ENCODE measurements at places on chromosomes 7 and 10.

- no peak for DNase-seq
Measured at GRCh38 chr10:109205929-109206585, 717.3 kb downstream of the XPNPEP1 start.

- no peak for DNase-seq
Measured at GRCh38 chr7:133625046-133625445, 372.2 kb downstream of the EXOC4 start.

- no peak for DNase-seq
Measured at GRCh38 chr7:47347346-47347745, 234.6 kb downstream of the TNS3 start.

DNA sequence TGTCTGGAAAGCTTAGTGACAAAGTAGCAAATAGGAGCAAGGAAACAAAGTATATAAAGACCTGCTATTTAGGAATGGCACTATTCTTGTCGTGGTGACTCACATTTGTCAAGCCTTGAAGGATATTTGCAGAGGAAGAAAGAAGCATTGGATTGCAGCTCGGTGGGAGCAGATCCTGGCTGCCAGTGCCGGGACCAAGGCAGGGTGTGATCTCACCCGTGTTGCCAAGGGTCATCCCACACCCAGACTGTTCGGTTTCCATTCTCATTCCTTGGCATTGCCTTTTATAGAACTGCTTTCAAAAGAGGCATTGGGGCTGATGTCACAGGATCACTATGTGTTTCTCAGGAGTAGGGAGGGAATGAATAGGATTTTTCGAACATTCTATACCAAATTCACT, 176.2 kb downstream of the GALNT17 start:
- DNase-seq = no peak

GRCh38 chr10:6151087-6151977, 51.4 kb upstream of the PFKFB3 start:
- peak; percentile 44 for DNase-seq

- DNase-seq = no peak
Measured at GRCh38 chr10:34988397-34989067, 101.6 kb downstream of the CUL2 start.

DNA sequence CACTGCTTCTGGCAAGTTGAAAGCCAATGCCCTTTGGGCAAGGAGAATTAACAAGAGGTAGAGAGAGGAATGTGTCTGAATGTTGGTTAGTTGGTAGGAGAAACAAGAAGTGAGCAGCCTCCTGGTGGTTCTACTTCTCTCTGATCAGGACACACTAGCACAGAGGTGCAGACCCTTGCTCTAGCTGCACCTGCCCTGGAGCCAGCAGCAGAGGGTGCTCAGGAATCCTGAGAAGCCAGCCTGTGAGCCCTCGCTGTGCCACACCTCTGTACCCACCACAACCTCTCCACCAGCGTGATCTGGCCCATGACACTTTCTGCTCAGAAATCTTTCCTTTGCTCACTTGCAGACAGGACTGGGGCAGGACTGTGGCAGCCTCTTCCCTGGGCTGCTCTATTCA, 364.7 kb downstream of the RPS24 start:
- no peak for DNase-seq

DNA sequence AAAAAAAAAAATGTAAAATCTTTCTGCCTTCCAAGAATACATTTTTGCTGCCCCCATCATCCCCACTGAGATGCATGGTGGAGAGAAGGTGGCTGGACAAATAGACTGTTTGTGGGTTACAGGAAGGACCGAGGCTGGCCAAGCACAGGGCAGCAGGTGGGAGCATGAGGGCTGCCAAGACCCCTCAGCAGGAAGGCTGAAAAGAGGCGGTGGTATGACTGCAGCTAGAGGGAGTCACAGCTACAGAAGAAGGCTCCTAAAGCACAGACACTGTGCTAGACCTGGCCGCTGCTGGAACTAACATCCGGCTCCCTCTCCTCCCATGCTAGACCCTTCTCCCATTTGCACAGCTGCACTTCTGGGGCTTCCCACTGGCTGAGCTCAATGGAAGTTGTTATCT, 289.6 kb downstream of the TCERG1L start:
- DNase-seq = no peak

- DNase-seq = no peak
Measured at GRCh38 chr10:59025981-59026765, 150.3 kb upstream of the PHYHIPL start.

DNA sequence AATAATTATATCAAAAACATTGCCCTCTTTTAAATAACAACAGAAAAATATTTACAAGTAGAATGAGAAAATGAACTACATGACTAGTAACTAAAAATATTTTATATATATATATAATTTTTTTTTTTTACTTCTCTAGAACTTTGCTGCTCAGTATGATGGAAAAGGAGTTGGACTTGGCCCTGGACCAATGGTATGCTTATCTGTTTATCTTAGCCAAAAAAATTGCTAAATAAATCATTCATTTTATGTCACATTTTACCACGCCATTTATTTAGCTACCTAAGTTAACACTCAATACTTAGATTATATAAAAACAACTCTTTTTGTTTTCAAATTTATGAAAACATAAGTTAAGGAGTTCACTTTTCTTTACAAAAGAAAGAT, 6.7 kb downstream of the COL1A2 start:
- DNase-seq = no peak

GRCh38 chr10:23147035-23147434, 45.1 kb upstream of the PTF1A start:
- DNase-seq = no peak

DNA sequence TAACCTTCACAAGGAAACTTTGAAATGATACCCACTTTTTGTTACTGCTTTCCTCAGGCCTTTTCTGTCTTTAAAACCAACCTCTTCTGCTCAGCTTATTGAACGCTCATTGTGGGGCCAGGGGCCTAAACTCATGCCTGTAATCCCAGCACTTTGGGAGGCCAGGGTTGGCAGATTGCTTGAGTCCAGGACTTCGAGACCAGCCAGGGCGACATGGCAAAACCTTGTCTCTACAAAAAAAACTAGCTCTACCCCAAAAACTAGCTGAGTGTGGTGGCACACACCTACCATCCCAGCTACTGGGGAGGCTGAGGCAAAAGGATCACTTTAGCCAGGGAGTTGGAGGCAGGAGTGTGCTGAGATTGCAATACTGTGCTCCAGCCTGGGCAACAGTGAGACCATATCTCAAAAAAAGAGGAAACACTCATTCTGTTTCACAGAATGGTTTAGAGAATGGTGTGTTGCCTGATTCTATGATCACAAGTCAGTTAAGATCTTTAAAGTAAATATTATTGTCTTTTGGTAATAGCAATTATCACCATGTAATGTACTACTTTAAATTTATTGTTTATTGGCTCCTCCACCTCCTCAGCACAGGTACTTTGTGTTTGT, 51.1 kb downstream of the KCTD7 start:
- DNase-seq = no peak

DNA sequence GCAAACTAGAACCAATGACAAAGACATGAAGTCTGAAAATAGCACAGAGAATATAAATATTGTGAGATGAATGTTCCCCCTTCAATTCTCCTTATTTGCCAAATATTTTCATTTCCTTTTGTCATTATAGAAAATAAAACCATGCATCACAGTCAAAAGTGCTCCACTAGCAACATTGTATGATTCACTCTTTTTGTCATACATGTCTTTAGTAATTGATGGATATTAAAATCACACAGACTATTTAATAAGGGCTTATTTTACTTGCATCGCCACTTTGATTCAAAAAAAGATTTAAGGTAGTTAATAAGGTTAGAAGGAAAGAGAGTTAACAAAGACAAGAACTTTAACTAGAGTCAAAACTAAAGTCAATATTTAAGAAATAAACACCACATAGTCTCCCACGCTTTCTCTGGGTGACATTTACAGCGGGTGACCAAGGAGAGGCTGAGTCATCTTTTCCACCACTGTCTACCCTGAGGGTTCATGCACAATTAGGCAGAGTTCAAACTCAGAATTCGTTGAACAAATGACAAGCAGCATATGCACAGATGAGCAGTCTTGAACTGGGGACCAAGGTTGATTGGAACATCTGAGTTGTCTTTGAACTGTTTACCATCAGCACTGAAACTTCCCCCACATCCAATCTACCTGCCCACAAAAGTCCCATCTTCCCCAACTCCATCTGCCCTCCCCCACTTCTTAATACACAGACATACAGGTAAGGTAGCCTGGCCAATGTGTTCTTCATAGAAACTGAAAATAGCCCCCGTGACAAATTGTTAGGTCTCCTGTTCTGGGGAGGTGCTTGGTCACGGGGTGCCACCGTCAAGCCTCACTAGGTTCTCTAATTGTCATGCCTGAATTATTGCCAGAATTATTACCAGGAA, 42.5 kb downstream of the C7orf25 start:
- peak; percentile 7 for DNase-seq

DNA sequence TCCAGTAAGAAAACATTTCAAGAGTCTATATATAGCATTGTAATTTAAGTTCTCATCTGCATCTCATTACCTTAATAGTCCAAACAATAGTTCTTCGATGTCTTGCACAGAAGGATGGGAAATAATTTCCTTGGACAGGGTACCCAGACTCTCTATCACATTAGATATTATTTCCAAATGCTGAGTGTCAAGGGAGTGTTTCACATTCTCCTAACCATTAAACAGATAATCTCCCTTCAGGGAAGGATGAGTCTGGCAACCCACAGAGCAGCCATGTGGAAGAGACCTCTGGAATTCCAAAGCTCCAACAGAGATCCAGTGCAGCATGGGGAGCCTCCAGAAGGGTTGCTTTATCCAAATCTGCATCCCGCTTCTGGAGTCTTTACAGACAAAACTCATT, 89.6 kb downstream of the FZD1 start:
- no peak for DNase-seq

DNA sequence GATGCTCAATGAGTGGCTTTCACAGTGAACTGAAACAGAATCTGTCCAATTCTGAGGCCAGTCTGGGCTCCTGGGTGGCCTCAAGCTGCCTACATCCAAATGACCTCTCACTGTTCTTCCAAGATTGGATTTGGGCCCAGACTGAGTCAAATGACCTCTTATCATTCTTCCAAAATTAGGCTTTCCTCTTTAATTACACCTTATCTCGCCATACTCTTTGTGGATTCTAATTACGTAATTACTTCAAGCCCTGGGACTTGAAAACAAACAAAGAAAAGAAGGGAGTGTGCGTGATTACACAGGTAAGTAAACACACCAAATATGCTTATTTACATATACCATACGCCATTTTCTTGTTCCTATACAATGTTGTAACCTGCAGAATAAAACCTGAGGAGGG, 18.8 kb downstream of the SORBS1 start:
- no peak for DNase-seq

- no peak for DNase-seq
Measured at GRCh38 chr10:117860823-117861222, 185.9 kb downstream of the RAB11FIP2 start.

GRCh38 chr10:48697821-48698764, 13.4 kb downstream of the WDFY4 start:
- DNase-seq = no peak

DNA sequence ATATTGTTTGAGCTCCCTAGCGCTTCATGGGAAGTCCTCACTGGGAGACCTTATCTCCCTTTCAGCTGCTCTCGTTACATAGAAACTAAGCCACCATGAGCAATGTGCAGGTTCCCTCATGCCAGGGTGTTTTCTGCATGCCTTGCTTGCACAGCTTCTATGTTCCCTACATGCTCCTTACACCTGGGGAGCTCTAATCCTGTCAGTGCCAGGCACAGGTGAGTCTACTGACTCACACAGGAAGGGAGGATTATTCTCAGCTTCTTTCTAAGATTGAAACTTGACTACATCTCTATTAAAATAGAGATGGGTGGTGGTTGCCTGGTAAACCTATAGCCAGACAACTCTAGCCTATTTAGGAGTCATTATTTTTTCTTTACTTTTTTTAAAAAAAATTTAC, 375.7 kb upstream of the CDC14C start:
- DNase-seq = no peak

- DNase-seq = no peak
Measured at GRCh38 chr7:2171855-2172254, 60.9 kb downstream of the MAD1L1 start.

GRCh38 chr10:59240582-59241183, 64.2 kb downstream of the PHYHIPL start:
- DNase-seq = no peak

GRCh38 chr10:124344931-124345330, 73.8 kb downstream of the OAT start:
- no peak for DNase-seq

DNA sequence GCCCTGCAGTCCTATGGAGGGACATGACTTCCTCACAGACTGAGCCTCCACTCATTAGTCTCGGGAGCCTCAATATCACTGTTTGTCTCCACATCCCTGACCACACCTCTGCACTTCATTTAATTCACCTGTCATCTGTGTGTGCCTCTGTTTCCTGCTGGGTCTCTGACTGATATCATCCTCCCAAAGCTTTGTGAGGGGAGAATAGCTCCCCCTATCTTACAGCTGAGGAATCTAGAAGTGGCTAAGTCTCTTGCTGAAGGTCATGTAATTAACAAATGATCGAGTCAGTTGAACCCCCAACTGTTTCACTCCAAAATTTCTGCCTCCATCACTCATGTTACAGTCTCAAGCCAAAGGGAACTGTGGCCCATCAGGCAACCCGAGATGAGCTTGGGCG, 5.5 kb upstream of the CPXM2 start:
- no peak for DNase-seq

GRCh38 chr10:106765241-106765754, 399.2 kb downstream of the SORCS1 start:
- DNase-seq = no peak

- no peak for DNase-seq
Measured at GRCh38 chr7:85828614-85829013, 641.8 kb upstream of the SEMA3D start.

- no peak for DNase-seq
Measured at GRCh38 chr10:69362471-69362954, 54.2 kb downstream of the TACR2 start.

All from activated CD4-positive, alpha-beta T cell treated with anti-CD3 and anti-CD28 coated beads, Interleukin-2, amount 50 U/mL, for 4 hours (primary cell).